ENCODE measurements at places on chromosomes 1 and 21. TPM values are rescaled to one million over a fixed set of nuclear protein-coding genes. Genes with fewer than 3 reads are reported as not detected.

The CHIT1 gene
- 0.26 TPM for total RNA-seq

The GRHL3 gene
- total RNA-seq, result not detected

The SPRR2E gene
- not detected for total RNA-seq

- H3K27ac ChIP-seq, result no peak overlapping the region
- H3K27me3 ChIP-seq, result no peaks in the 10 kb centered on the region
- no peaks in the 10 kb centered on the region for H3K36me3 ChIP-seq
- no peaks in the 10 kb centered on the region for H3K4me1 ChIP-seq
These were observed 37.7 kb downstream of the IGFN1 start for GRCh38 chr1:201228011-201228983.

GRCh38 chr1:101145449-101145820, 91.4 kb upstream of the S1PR1 start:
- no peaks in the 10 kb centered on the region for H3K36me3 ChIP-seq
- H3K4me1 ChIP-seq, result no peaks in the 10 kb centered on the region
- no peak overlapping the region for H3K4me3 ChIP-seq

DNA sequence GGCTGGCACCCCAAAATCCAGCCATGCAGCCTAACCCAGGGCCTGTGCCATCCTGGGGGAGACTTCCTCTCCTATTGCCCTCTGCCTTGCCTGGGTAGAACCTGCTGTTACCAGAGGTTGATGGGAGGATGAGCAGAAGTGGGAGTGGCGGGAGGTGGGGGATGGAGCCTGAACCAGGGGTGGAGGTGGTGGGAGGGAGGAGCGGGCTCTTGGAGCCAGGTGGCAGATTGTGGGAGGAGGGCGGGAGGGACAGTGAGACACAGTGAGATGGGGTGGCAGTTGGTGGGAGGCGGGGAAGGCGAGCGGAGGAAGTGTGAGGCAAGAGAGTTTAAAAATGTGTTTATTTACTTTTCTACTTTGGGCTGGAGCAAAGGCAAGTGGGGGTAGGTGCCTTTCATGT, 87.3 kb downstream of the KCNJ6 start:
- H3K27ac ChIP-seq, result no peak overlapping the region
- no peaks in the 10 kb centered on the region for H3K4me1 ChIP-seq
- H3K4me3 ChIP-seq, result no peak overlapping the region
- no peaks in the 10 kb centered on the region for H3K36me3 ChIP-seq
- DNase-seq, result no peak
- H3K27me3 ChIP-seq, result no peaks in the 10 kb centered on the region

GRCh38 chr1:190436615-190437014, 41.0 kb downstream of the BRINP3 start:
- H3K27me3 ChIP-seq, result no peaks in the 10 kb centered on the region
- H3K27ac ChIP-seq, result no peak overlapping the region
- no peak for DNase-seq
- no peak overlapping the region for H3K4me3 ChIP-seq

DNA sequence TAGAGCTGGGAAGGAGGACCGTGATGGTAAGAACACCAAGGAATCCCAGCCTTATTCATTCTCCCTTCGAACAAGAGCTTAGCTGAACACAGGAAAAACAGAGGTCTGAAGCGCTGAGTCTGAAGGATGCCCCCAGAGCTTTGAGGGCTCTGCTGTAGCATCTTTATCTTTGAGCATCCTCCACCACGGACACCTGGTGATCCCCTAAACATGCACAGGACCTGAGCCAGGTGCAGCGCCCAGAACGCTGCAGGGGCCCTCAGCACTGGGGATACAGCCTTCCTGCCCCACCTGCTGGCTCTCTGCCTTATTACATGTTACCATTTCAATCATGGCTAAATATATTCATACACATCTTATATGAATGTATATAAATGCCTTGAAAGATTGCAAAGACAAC, 7.7 kb upstream of the GPATCH4 start:
- no peaks in the 10 kb centered on the region for H3K36me3 ChIP-seq
- no peak for DNase-seq
- H3K4me1 ChIP-seq, result no peaks in the 10 kb centered on the region
- no peak overlapping the region for H3K27ac ChIP-seq
- H3K27me3 ChIP-seq, result no peaks in the 10 kb centered on the region

DNA sequence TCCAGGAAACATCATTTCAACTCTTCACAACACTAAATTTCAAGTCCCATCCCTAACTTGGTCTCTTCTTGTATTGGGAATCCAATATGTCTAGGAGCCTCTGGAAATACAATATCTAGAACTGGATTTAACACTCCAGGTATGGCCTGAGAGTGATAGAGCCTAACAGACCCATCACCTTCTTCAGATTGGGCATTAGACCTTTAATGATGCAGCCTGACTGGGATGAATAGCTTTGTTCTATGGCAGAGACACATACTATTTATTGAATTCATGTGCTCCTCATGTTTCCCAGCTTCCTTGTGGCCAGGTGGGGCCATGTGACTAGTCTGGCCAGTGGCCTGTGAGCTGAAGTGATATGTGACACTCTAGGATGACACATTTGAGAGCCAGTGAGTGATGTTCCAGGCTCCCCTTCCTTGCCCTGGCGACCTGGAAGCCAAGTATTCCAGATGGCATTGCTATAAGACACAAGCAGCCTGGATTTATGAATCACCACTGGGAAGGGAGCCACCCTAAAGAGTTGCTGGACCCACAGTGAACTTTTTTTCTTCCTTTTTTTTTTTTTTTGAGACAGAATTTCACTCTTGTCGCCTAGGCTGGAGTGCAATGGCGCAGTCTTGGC, 31.0 kb upstream of the POU3F1 start:
- H3K4me1 ChIP-seq, result no peaks in the 10 kb centered on the region
- no peaks in the 10 kb centered on the region for H3K36me3 ChIP-seq
- no peak overlapping the region for H3K4me3 ChIP-seq
- H3K27ac ChIP-seq, result no peak overlapping the region
- no peaks in the 10 kb centered on the region for H3K27me3 ChIP-seq

DNA sequence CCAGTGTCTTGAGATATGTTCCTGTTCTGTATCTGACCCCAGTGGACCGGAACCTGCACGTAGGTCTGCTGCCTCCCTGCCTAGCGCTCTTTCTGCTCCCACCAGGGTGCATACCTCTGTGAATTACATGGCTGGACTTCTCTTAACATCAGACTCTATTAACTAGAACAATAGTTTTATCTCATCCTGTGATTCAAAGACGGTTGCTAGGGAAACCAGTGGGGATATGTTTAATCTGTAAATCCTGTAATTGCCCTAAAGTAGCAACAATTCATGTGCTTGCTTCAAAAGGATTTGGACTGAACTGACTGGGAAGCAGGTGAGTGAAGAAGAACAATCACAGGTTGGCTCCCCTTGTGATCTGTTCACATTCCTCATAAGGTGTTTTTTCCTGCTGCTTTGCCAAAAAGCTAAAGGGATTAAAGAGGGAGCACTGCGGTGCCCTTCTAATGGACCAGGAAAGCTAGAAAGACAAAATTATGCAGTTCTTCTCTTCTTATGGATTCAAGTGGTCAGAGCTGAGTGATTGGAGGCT, 52.7 kb upstream of the DIRAS3 start:
- no peaks in the 10 kb centered on the region for H3K4me1 ChIP-seq
- DNase-seq, result peak; percentile 53
- H3K36me3 ChIP-seq, result peaks cover 11% of the 10 kb centered on the region
- H3K4me3 ChIP-seq, result no peak overlapping the region
- H3K27ac ChIP-seq, result no peak overlapping the region
